A172 (cell line): ENCODE measurements at places on chromosomes 11 and 22. TPM values are rescaled to one million over a fixed set of nuclear protein-coding genes. Genes with fewer than 3 reads are reported as not detected.

GRCh38 chr11:35335226-35335625, 84.1 kb downstream of the SLC1A2 start:
- no peak for DNase-seq

GRCh38 chr11:41920374-41920773, 460.9 kb upstream of the LRRC4C start:
- no peak for DNase-seq

DNA sequence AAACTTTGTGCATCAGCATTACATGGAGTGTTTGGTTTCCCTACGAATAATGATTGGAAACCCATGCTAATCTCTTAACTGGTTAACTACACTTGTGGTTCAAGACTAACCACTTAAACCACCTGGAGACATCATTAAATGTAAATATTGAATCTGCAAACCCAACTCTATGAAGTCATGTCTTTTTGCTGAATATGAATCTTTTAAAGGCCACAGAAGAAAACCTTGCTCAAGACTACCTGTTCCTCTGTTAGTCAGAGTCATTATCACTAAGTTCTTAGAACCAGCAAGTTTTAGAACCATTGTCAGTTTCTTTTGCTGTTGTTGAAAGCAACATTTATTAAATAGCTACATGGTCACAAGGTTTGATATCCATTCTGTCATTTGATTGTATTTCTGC, 70.7 kb downstream of the SIK2 start:
- DNase-seq = no peak

GRCh38 chr11:128715691-128716561, 22.1 kb downstream of the FLI1 start:
- DNase-seq = peak; percentile 73

Gene ZNF70
- 1.7 TPM in 2 replicates for total RNA-seq

DNA sequence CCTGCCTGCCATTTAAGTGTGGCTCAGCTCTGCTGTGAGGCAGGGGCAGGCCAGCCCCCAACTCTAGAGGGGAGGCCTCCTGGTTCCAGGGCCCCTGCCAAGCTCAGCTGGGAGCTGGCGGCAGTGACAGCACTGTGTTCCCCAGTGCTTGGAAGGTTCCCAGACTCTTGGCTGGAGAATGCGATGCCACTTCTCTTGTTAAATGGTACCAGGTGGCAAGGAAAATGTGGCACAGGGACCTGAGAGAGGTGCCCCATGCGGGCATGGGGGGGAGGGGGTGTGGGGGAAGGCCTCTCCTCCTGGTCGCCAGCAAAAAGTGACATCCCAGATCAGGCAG, 8.4 kb upstream of the TNFRSF13C start:
- DNase-seq = no peak

Gene OR8G1
- total RNA-seq = not detected in 2 replicates

DNA sequence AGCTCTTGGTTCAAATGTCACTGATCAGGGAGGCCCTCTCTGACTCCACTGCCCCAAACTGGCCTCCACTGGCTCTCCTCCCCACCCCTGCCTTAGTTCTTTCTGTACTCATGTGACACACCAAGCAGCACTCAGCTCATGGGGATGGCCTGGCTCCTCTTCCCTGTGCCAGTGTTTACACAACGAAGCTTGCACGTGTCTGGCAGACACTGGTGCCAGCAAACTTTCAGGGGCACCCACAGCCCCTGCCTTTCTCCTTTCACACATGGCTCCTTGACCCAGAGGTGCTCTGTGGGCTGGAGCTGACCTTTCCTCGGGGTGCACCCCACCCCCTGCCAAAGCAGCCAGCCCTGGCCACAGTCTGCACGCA, 37.6 kb upstream of the PARVG start:
- no peak for DNase-seq

GRCh38 chr22:23279781-23280180, 99.5 kb downstream of the BCR start:
- no peak for DNase-seq

Gene FAT3
- total RNA-seq = 0.34 and 0.41 TPM in 2 replicates

- DNase-seq = no peak
Observed at GRCh38 chr11:66866007-66866406, 9.1 kb downstream of the LRFN4 start.

- no peak for DNase-seq
Observed at GRCh38 chr11:45355706-45356041, 69.5 kb upstream of the SYT13 start.

DNA sequence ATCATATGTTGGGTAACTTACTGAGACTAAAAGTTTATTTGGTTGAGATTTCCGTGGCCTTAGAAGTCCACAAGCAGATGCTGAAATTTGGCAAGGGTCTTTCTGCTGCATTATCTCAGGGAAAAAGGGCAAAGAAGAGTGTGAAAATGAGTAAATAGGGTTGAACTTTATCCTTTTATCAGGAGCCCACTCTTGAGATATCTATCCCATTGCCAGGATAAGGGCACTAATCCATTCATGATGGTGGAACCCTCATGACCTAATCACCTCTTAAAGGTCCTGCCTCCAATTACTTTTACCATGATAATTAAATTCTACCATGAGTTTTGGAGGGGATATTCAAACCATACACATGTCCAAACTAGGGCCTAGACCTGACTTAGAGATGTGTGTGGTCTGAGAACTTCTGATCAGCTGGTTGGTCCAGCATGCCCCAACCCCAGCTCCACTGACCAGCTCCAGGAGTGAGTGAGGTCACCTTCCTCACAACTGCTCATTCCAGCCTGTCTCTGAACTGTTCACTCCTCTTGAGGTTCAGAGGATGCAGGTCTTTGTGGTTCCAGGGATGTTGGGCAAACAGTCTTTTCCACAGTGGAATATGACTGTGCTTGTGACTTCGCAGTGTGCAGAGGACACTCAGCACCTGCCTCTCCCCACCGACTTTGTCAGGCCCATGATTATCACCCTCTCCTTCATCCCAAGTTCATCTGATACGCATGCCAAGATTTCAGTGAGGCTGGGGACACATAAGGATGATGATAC, 130.1 kb upstream of the TOP3B start:
- no peak for DNase-seq

GRCh38 chr11:12922418-12922817, 86.7 kb upstream of the RASSF10 start:
- DNase-seq = no peak

DNA sequence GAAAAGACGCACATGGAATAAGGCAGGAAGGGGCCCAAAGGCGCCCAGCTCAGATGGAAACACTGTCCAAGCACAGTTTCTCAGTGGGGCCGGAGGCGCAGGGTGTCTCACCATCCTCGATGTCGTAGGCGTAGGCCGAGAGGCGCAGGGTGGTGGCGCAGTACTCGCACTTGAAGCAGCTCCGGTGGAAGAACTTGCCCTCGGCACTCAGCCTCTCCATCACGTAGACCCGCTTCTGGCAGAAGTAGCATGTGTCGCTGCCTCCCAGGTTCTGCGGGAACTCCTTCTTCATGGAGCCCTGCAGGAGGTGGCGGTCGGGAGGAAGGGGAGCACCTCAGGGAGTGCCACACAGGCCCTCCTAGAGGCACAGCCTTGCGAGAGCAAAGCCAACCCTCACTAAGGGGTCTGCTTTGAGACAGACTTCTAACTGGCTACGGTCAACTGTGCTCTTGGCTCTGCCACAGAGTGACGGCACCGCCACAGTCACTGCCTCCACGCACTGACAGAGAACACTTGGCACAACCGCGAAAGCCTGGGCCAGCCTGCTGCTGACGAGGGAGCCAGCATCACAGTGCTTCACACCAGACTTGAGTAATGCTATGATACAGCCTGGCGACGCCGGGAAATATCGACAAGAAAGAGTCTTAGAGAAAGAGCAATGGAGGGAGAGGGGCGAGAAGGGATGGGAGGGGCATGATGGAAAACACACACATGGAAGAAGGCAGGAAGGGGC, 97.6 kb upstream of the BID start:
- no peak for DNase-seq

- no peak for DNase-seq
Observed at GRCh38 chr11:12485328-12485727, 108.0 kb downstream of the PARVA start.

Gene CALCB
- total RNA-seq = not detected in 2 replicates

DNA sequence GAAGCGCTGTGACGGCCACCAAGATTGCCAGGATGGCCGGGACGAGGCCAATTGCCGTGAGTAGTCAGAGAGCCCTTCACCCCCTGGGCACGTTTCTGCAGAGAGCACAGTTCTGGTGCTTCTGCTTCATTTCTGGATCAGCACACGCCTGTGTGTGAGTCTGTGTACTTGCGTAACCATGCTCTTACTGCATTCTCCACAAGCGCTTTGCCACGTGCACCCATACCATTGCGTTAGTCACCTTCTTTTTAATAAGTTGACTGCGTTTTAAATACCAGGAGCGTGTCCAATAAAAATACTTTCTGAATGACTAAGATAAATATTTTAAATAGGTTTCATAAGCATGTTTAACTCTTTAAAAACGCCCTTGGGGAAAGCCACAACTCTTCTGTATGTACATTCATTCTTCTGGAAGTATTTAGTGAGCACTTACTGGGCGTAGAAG, 143.0 kb upstream of the SORL1-AS1 start:
- peak; percentile 90 for DNase-seq

DNA sequence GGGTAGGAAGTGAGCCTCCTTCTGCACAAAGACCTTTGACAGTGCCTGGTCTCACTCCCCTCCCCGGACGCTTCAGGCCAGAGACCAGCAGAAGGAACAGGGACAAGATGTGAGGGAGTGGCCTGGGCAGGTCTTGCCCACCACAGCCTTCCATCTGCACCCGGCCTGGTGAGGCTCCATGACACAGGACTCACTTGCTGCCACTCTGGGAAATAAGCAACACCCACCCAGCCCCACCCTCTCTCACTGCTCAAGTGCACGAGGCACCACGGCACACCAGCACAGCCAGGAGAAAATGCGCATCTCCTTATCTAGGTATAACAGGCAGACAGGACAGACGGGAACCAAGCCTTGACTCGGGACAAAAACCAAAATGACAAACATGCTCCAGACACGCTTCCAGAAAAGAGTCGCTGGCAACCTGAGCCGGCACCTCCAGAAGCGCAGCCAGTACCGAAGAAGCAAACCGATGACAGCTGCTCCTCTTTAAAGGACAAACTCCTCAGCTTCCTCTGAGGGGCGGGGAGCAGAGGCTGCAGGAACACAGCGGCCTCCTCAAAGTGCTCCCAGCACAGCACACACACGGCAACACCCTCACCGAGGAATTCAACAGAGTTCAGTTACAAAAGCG, 41.7 kb downstream of the BRD1 start:
- no peak for DNase-seq

- no peak for DNase-seq
Observed at GRCh38 chr22:47304854-47305253, 542.4 kb downstream of the TBC1D22A start.

Gene TRIM48
- total RNA-seq = not detected in 2 replicates

Gene KRTAP5-10
- total RNA-seq = not detected in 2 replicates

- DNase-seq = no peak
Observed at GRCh38 chr11:66467034-66467659, 442 bp downstream of the PELI3 start.

Gene BEST1
- total RNA-seq = 0.79 and 1.00 TPM in 2 replicates

Gene C11orf87
- not detected in 2 replicates for total RNA-seq

DNA sequence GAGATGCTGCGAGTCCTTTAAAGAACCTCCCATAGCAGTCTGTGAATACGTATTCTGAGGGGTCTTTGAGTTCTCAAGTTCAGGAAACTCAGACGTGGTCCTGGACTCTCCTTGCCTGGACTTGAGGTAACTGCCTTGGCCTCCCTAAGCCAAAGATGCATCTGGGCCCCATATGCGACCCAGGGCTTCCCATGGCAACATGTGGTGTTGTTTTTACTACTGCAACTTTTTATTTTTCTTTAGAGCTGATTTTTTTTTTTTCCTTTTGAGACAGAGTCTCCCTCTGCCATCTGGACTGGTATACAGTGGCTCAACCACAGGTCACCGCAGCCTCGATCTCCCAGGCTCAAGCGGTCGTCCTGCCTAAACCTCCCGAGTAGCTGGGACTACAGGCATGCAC, 321.1 kb downstream of the ST3GAL4 start:
- DNase-seq = no peak

Gene CABP4
- total RNA-seq = not detected in 2 replicates
